ENCODE measurements at places on chromosomes 2 and 18. TPM values are rescaled to one million over a fixed set of nuclear protein-coding genes. Genes with fewer than 3 reads are reported as not detected.

RAPGEF4 gene
- total RNA-seq = 11.9 TPM

FHOD3 gene
- 1.6 TPM for total RNA-seq

SERPINB8 gene
- 5.4 TPM for total RNA-seq

GTF2A1L gene
- total RNA-seq = not detected

HOXD11 gene
- not detected for total RNA-seq

- DNase-seq = no peak
Measured at GRCh38 chr2:223058952-223059716, 7.1 kb downstream of the KCNE4 start.

DNA sequence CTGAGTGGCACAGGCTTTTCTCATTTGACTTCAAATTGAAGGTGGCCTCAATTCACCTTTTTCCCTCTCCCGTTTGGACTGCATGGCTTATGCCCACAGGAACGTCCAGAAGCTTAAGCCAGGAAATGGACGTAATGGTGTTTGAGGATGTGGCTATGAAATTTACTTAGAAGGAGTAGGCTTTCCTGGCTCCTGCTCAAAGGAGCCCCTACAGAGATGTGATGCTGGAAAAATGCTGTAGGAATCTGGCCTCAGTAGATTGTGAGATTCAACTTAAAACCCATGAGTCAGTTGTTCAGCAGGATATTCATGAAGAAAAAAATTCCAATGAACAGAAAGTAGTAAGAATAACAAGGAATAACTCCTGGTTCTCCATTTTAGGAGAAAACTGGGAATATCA lies 129.0 kb downstream of the ICOS start:
- DNase-seq = no peak

GRCh38 chr2:76667821-76668271 lies 854.3 kb downstream of the LRRTM4 start:
- DNase-seq = no peak

- no peak for DNase-seq
Measured at GRCh38 chr2:175004730-175004979, 526 bp downstream of the CHN1 start.

GRCh38 chr18:55462652-55463051 lies 125.3 kb downstream of the TCF4 start:
- DNase-seq = no peak

GRCh38 chr18:9714266-9715087 lies 6.4 kb downstream of the RAB31 start:
- DNase-seq = no peak

GRCh38 chr18:5824370-5824984 lies 70.8 kb downstream of the TMEM200C start:
- no peak for DNase-seq

- no peak for DNase-seq
Measured at GRCh38 chr2:207792244-207792785, 22.6 kb upstream of the FZD5 start.

- DNase-seq = no peak
Measured at GRCh38 chr18:49738721-49739120, 74.6 kb downstream of the ACAA2 start.

DNA sequence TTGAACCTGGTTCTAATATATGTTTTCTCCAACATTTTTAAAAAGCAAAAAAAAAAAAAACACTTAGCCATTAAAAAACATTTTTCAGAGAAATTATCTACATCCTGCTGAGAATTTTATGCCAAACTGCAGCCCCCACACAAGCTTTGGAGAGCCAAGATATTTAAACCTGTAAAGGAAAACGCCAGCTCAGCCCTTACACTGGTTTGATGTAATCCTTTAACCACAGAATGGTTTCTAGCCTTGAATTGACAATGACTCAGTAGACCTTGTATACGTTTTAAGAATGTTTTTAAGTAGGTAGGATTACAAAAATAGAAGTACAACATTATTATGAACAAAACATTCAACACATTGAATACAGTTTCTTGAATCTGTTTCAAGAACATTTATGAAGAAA lies 113.6 kb downstream of the BABAM2 start:
- DNase-seq = no peak

- no peak for DNase-seq
Measured at GRCh38 chr2:60067006-60067405, 486.4 kb downstream of the BCL11A start.

DNA sequence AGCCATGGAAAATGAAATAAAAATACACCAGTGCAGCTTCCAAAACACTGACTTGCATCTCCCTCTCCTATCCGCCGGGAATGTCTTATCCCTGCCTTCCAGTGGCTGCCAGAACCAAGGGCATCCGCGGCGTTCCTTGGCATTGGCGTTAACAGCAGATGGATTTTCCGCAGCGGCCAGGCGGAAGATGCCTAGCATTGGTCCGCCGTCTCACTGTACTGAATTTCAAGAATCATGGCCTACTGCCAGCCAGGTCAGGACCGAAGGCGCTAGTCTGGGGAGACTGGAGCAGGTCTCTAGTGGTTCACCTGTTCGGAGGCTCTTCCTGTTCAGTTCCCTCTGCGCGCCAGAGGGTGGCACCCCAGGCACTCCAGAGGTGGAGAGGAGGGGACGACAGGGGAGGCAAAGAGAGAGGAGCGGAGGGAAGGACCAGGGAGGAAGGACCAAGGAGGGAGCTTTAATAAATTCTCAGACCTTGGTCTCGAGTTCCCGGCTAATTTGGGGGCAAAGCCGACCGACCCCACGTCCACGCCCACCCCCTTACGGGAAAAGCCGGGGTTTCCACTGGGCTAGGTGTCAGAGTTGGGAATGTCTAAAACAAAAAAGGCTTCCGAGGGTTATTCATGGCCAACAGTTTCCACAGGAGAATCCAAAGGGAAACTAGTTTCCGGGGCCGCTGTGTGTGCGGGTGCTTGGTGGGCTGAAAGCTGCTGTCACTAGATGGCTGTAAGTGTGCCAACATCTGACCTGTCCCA lies 3.7 kb upstream of the BCL2L11 start:
- peak; percentile 62 for DNase-seq

DNA sequence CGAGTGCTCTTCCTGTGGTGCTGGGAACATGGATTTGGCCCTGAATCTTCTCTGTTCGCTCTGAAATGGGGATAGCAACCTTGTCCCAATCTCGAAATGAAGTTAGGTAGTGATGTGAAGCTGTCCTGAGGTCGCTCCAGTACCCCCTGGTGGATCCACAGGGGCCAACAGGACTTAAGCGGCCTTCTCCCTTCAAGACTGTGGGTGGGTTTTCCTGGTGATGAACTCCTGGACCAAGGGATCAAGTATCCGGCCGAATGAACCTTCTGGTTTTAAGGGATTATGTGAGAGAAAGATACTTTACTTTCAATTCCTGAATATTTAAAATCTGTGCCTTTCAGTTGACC lies 156.5 kb downstream of the NAPG start:
- DNase-seq = no peak
